ENCODE measurements at places on chromosomes 6 and 20. TPM values are rescaled to one million over a fixed set of nuclear protein-coding genes. Genes with fewer than 3 reads are reported as not detected.
A peak's percentile ranks its signal among the peaks of the same experiment; 100 is the strongest.

DNA sequence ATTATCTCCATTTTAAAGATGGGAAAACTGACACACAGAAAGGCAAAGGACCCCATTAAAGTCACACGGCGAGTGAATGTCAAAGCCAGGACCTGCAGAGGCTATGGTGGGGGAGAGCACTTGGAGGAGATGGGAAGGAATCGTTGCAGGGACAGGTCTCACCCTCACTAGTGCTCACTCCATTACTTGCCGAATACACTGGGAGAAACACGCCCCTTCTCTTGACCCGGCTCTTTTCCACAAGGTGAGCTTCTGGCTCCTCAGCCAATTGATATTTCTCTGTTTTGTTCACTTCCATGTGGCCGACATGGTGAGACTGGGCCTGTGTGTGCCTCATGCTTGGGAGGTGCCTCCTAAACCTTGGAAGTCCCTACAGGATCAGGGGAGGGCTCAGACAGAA is 117.8 kb upstream of the KCNG1 start:
- DNase-seq = peak; percentile 20

Gene GPSM3
- 22.4 TPM for total RNA-seq

DNA sequence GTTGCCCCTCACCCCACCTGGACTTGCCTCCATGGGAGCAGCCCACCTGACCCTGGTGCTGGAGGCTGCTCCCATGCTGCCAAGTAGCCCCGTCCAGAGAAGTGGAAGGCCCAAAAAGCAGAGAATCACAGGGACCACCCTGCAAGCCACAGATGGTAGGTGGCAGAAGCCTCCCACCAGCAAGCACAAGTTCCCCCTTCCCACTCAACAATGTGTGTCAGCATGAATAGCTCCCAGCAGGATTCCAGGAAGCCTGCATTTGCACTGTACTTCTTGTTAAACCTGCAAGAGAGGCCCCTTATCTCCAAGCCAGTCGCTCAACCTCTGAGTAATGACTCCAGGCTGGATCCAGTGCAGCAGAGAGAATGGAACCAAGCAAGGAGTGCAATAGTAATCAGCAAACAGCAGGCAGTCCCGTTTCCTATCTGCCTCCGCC is 180.8 kb upstream of the CST7 start:
- peak; percentile 63 for DNase-seq

DNA sequence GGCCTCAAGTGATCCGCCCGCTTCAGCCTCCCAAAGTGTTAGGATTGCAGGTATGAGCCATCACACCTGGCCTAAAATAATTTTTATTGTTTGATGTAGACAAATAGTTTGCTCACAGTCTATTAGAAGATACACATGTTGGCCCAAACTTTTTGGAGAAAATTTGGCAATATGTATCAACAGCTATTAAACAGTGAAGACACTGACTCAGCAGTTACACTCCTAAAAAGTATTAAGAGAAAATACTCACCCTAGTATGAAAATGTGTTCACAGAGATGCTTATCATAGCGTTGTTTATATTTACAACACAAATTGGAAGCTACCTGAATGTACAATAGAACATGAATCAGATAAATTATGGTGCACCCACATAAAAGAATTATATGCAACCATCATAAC is 173.1 kb downstream of the WDR27 start:
- no peak for DNase-seq

Gene NOX3
- total RNA-seq = not detected

Gene ULBP2
- not detected for total RNA-seq

DNA sequence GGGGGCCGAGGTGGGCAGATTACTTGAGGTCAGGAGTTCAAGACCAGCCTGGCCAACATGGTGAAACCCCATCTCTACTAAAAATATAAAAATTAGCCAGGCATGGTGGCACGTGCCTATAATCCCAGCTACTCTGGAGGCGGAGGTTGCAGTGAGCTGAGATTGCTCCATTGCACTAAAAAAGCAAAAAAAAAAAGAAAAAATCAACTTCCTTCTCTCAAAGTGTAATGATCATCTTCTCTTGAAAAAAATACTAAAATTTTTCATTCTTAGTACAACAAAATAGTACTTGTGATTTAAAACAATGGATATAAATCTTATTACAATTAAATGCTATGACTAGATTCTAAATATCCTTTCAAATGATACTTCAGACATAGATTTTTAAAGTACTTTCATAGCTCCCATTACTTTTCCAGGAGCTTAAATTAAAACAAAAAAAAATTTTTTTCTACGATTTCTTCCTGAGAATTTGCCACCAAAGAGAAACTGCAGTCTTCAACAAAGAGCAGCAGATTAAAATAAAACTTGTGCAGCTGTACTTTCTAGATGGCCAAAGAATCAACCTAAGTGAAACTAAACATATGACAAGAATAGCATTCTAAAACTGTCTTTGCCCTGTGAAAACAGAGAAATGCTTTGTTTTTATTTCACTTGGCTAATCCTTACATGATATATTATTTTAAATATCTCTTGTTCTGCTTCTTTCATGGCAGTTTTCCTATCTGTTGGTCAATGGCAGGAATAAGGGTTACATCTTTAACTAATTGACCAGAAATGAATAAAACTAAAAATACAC is 75.2 kb downstream of the MAP3K5 start:
- no peak for DNase-seq

GRCh38 chr6:48048451-48049146 is 62.4 kb downstream of the PTCHD4 start:
- DNase-seq = no peak

Gene SERINC3
- total RNA-seq = 83.0 TPM

Gene HLA-DQA2
- not detected for total RNA-seq

Gene SEMG2
- not detected for total RNA-seq

Gene IL17F
- not detected for total RNA-seq

Gene NUS1
- total RNA-seq = 37.0 TPM

DNA sequence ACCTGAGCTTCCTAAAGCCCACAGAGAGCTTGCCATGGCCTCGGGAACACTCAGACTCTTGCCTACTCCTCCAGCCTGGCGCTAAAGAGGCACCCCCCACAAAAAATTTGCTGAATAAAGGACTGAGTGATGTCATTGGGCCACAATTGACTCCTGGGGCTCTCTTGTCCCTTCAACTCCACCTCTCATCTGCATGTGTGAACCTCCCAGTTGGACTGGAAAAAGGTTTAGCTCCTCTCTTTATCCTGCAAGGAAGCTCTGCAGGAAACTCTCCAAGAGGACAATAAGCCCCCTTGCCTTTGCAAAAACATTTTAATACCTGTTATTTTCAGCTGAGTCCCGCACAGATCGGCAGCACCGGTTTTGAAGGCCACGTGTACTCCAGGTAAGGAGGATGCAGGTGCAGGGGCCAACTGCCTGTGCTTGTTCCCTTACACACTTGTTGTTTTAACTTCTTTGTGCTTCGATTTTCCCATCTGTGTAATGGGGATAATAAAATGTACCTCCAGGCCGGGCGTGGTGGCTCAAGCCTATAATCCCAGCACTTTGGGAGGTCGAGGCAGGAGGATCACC is 107.3 kb downstream of the TFAP2C start:
- peak; percentile 92 for DNase-seq

GRCh38 chr20:10951216-10951615 is 277.4 kb upstream of the JAG1 start:
- no peak for DNase-seq

GRCh38 chr20:61757678-61758563 is 307.8 kb downstream of the TAF4 start:
- DNase-seq = peak; percentile 31

Gene CNR1
- 12.2 TPM for total RNA-seq

- DNase-seq = no peak
Observed at GRCh38 chr6:145736661-145737144, 1.4 kb upstream of the EPM2A start.

Gene RBPJL
- not detected for total RNA-seq

- DNase-seq = peak; percentile 58
Observed at GRCh38 chr6:108145639-108146038, 20.2 kb upstream of the NR2E1 start.

Gene SLC2A4RG
- total RNA-seq = 60.7 TPM

DNA sequence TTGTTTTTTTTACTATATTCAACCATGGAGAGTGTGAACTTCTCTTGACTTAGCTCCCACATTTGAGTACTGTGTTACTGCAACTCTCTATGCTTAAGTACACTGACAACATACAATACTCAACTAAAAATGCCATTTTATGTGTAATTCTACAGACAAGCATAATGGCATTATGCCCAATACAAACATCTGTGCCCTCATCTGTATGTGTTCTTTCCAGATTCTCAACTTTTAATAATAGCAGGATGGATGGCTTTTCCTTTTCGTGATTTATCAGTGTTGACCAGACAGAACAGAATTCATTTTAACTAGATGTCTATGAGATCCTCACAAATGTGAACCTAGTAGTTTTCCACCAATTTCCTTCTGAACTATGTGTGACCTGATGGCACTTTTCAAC is 84.2 kb upstream of the MARCKS start:
- no peak for DNase-seq

GRCh38 chr20:25239387-25240370 is 8.2 kb upstream of the PYGB start:
- peak; percentile 32 for DNase-seq

DNA sequence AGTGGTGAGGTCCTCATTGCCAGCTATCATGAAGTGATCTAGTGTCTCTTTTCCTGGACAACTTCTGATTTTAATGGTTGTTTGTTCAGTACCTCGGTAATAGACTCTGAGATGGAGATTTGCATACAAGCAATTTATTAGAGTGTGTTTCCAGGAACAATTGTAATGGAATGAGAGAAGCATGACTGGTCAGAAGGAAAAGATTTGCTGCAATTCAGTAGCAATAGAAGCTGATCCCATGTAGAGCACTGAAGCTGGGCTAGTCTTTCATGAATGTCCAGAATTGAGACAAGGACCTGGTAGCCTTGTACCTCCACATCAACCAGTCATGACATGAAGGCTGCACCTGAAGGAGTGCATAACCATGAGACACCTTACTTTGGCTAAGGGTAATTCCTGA is 526.5 kb downstream of the NKAIN2 start:
- no peak for DNase-seq

DNA sequence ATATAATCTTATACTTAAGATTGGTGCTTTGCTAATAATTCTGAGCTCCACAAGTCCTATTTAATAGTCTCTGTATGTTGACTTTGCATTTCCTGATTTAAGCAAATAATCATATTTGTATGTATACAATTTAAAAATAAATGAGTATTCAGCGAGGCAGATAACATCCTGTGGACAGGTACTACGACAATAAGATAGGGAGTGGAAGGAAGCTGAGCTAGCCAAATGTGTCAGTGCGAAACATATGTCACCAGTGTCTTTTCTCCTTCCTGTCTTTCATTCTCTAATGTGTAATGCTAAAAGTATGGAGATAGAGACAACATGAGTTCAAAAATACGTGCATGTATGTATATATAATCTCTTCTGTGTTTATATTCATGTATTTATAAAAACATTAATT is 359.6 kb upstream of the KCNQ5 start:
- no peak for DNase-seq

Data from endodermal cell (in vitro differentiated cells).